Effector CD4-positive, alpha-beta T cell (primary cell): ENCODE measurements at places on chromosomes 3 and 15.

- DNase-seq, result no peak
Measured at GRCh38 chr3:28906561-28907310, 374.1 kb upstream of the RBMS3 start.

- DNase-seq, result no peak
Measured at GRCh38 chr3:196440696-196441095, 8.5 kb upstream of the UBXN7 start.

DNA sequence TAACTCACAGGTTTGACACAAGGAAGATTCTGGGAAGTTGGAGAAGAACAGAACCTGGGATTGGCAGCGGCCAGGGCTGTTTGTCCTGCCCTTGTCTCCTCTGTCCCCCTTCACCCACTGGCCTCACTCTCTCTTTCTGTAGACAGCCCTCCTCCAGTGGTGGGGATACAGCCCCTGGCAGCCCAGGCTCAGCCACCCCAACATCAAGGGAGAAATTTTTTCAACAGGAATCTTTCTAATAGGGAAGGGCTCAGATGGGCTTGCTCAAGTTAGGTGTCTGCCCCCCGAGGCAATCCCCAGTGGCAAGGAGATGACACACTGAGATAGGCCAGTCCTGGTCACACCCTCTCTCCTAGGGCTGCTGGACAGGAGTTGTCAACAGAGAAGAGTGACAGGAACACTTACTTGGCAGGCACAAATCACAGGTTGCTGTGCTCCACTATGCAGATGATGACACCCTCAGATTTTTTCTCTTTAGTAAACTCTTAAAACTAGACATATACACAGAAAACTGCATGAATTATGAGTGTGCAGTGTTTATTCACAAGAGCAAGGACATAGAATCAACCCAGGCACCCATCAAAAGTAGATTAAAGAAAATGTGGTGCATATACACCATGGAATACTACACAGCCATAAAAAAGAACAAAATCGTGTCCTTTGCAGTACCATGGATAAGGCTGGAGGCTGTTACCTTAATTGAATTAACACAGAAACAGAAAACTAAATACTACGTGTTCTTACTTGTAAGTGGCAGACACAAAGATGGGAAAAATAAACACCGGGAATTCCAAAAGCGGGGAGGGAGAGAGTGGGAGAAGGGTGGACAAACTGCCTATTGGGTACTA is 36.3 kb downstream of the PLA2G4D start:
- no peak for DNase-seq

GRCh38 chr15:83262594-83263315 is 21.7 kb downstream of the BNC1 start:
- DNase-seq, result no peak

DNA sequence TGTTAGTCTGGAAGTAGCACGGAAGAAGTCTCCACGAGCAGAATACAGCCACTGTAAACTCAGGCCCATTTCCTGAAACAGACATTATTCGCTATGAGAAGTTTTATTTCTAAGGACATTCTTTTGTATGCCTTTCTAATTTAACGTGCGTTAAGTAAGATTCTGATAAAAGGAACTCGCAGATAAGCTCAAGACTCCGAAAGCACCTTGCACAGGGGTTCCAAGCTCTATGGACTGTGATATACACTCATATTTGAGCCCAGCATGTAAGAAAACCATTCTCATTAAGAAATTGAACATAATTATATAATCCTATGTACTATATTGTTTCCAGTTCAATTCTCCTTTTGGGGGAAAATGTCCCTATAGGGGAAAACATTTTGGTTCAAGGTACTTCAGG is 28.4 kb downstream of the TFRC start:
- DNase-seq, result no peak

DNA sequence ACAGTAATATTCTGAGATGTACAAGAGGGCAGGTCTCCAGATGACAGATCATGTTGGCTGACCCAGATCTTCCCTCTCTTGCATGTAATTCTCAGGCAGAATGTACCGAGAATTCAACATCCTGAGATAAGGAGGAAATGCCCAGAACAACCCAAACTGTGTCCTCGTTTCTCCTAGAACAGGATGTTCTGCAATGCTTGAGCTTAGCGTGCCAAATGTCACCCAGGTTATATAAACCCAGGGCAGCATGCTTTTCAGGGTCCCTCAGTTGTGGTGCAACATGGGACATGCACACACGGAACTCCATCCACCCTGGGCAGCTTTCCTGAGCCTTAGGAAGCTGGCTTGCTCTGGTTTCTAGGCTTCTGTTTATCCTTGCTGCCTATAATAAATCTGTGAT is 102.1 kb upstream of the CMC1 start:
- DNase-seq, result no peak

DNA sequence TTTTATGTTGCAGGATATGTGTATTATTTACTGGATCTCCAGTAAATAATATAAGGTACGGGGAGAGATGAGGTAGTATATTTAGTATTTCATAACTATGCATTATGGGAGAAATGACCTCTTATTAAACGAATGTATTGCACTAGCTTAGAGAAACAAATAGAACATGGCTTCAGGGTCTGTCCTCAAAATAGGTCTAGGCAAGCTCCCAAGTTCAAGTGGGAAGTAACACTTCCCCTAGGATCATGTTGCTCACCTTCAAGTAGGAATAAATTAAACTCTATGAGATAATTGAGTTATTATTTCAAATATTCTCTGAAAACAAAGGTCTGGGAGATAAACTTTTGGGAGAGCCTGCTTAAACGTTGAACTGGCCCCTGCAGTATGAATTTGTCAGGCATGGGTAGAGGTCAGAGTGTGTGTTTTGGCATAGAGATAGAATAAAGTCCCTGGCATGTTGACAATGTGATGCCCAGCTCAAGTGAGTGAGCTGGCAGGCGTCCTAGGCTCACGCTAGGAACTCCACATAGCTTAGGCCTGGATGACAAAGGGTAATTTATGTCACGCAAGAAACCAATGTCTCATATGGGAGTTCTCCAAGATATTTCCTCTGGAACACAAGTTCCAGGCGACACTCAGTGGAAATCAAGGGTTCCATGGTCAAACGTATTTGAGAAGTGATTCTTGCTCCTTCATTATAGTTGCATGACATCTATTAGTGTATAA is 236.8 kb downstream of the CACNA2D3 start:
- no peak for DNase-seq

- DNase-seq, result no peak
Measured at GRCh38 chr3:104438706-104439105, 928.0 kb upstream of the ALCAM start.

DNA sequence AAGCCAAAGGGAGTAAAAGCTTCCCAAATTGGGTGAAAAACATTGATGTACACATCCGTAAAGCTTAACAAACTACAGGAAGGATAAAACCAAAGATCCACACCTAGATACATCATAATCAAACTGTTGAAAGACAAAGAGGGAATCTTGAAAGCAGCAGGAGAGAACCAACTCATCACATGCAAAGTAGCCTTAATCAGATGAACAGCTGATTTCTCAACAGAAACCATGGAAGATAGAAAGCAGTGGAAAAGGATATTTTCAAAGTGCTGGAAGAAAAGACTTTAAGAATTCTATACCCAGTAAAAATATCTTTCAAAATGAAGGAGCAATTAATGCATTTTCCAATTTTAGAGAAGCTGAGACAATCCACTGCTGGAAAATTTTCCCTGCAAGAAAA is 36.8 kb downstream of the CHRNA7 start:
- no peak for DNase-seq

DNA sequence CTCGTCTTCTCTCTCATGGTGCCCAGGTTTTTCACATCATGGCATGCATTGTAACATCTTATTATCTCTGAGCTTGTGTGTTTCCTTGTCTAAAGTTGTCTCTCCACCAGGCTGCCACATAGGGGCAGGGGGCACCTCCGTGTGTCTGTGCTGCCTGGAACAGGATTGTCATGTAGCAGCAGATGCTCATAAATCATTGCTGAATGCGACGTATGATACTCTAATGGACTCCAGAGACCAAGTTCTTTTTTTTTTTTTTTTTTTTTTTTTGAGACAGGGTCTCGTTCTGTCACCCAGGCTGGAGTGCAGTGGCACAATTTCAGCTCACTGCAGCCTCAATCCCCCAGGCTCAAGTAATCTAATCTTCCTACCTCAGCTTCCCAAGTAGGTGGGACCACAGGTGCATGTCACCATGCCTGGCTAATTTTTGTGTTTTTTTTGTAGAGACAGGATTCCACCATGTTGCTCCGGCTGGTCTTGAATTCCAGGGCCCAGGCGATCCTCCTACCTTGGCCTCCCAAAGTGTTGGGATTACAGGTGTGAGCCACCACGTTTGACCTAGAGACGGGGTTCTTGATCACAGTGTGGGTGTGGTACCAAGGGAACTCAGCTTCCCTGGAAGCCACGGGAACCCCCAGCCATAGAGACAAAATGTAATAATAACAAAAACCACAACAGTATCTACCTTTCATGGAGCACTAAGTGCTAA is 4.7 kb upstream of the DNASE1L3 start:
- DNase-seq, result no peak

DNA sequence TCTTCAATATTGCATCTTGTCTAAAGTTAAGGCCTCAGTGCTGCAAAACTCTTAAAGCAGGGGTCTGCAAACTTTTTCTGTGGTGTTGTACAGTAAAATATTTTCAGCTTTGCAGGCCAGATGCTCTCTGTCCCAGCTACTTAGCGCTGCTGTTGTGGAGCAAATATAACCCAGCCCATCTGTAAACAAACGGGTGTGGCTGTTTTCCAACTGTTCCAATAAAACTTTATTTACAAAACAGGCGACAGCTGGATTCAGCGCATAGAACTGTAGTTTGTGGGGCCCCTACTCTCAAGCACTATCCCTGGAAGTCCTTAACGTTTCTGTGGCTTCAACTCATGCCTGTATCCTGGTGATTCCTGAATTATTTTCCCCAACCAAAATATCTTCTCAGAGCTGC is 365.0 kb downstream of the FOXP1 start:
- DNase-seq, result no peak

GRCh38 chr15:44584162-44584749 is 47.3 kb downstream of the EIF3J start:
- DNase-seq, result peak; percentile 34

DNA sequence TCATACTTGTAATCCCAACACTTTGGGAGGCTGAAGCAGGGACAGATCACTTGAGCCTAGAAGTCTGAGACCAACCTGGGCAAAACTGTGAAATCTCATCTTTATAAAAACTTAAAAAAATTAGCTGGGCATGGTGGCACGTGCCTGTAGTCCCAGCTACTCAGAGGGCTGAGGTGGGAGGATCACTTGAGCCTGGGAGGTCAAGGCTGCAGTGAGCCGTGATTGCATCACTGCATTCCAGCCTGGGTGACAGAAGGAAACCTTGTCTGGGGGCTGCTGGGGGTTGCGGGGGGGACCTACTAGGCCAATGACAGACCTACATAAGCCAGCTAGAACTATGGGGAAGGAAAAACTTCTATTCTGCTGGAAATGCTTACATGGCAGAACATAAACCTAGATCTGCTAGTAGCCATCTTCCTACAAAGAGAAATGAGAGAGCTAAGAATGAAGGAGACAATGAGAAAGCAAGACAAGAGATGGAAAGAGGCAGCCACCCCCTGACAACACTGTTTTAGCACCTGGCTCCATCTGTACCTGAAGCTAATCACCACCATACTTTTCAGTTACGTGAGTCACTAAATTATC is 23.9 kb downstream of the FOXP1 start:
- no peak for DNase-seq

- DNase-seq, result no peak
Measured at GRCh38 chr3:111993038-111993437, 5.7 kb upstream of the TAGLN3 start.

DNA sequence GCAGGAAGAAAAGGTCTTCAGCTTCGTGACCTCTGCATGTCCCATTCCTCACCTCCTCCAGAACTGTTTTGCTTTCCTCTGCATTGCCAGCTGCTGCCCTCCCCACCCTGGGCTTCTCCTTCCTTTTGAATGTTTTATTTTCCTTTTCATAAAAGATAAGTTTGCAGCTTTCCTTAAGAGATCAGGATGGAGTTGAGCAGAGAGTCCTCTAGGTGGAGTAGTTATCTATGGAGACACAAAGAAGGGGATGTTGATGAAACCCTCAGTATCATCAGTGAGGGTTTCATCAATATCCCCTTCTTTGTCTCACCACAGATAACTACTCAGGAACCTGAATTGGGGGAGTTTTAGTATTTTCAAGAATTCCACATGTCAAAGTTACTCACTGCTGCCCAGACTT is 19.0 kb upstream of the SLC25A36 start:
- DNase-seq, result no peak

DNA sequence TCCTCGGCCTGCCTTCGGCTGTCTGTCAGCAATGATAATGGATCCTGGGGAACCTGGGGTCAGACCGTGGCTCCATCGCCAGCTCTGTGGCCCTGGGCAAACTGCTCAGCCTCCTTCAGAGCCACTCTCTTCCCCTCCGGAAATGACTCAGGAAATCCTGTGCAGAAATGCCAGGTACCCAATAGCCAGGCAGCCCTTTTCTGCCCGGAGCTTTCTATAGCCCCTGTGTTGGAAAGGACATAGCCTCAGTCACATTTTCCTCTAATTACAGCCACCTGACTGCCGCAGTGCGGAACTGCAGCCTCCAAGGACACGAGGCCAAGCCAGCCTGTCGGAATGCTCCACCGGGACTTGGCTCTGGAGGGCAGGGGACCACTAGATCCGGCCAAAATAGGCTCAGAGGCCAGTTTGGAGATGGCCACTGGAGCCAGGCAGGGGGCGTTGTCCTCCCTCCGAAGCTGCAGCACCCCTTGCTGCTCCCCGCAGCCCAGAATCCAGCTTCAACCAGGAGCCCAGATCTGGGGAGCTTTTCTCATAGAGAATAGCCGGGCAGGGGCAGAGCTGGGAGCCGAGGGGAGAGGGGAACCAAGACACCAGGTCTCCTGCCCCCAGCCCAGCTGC is 11.6 kb upstream of the ZXDC start:
- DNase-seq, result no peak

GRCh38 chr15:39445931-39446330 is 134.9 kb upstream of the THBS1 start:
- no peak for DNase-seq

- no peak for DNase-seq
Measured at GRCh38 chr3:98817547-98818041, 54.5 kb downstream of the ST3GAL6 start.

DNA sequence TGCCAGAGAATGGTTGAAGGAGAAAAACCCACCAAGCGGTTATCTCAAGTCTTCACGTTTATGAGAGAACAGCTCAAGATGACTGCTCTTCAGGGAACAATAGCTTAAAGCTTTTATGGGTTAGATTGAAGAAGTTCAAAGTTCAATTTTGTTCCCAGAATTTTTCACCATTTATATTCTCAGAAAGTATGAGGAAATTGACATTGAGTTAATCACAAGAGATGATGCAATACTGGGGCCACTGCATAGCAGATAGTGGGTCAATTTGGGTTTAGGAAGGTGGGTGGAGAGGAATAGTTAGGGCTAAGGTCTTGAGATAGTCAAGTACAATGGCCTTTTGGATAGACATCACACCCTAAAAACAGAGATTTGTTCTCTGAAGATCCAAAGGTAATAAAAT is 539.3 kb downstream of the SQOR start:
- DNase-seq, result no peak

DNA sequence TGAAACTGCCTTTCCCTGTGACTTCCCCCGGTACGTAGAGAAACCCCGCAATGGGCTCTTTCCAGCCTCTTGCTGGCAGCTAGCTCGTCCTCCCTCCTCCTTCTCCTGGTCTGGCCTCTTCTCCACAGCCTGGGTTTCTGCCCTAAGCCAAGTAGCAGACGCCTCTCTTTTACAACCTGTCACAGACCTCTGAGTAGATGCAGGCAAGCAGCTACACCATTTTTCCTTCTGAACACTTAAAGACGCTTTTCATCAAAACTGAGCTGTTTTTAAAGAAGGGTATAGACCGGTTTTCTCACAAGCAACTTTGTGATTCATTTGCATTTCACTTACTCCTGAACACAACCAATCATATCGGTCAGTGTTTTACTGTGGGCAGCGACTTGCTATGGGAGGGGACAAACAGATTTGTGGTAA is 32.0 kb downstream of the ADAMTSL3 start:
- no peak for DNase-seq
